ENCODE measurements at places on chromosomes 5 and 9.

DNA sequence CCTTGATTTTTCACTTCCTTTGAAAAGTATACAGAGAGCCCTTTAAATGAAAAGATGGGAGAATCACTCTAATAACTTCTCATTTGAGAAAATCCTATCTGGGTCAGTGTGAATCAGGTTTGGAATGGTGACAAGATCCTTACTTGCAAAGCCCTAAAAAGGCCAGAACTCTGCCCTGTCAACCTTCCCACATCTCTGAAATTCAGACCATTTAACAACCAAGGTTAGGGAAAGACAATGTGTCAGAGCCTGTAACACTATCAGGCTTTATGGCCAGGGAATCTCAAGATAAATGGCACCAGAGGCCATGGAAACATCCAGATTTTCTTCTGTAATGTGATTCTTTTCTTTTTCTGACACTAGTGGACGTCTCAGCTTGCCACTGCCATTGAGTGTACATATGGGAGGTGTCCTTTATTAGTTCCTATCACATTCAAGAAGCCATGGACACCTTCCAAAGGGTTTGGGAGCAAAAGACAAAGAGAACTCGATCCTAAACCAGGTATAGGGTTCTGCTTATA, 165.7 kb upstream of the GPR151 start:
- no peak for DNase-seq

DNA sequence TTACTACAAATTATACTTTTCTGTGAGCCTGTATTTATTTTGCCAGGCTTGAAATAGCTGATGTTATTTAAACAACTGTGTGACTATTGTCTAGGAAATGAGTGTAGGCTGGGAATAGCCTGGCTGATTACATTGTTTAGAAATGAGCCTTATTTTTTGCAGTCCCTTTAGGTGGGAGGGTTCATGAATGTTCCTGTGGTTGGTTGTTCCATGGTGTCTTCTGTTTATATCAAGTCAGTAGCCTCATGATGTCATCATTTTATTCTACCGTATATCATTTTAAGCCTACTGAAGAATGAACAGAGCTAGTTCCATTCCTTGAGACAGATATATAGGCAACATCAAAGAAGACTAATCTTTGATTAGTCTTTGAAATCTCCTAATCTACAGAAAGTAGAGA, 53.1 kb downstream of the MAP1B start:
- DNase-seq, result no peak

DNA sequence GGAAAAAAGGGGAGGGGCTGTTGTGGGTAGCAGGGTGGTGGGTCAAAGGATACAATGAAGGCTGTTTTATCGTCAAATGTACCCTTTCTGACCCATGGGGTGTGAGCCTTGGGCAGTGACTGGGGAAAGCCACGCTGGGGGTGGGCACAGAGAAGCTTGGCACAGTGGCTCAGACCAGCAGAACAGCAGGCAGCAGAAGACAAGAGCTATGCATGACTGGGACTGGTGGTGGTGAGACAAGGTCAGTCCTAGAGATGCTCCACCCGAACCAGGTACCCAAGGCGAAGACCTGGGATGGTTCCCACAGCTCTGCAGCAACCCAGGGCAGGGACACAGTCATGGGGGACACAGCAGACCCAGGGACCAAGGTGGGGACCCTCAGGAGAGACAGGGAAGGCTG, 38.3 kb downstream of the BICD2 start:
- no peak for DNase-seq

DNA sequence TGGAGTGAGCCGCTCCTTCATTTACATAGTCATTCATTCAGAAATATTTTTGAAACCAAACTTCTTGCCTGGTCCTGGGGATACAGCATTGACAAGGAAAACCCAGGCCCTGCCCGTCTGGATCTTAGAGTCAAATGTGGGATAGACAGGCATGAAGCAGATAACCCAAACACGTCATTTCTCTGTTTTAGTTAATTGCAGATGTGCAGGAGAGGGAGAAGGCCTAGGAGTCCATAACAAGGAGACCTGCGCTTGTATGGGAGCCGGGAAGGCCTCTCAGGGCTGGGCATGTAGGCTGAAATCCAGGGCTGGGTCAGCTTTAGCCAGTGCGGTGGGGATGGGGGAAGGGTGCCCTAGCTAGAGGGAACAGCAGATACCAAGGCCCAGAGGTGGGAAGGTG, 43.3 kb downstream of the PRRX2 start:
- no peak for DNase-seq

GRCh38 chr5:21809611-21810010, 1043.5 kb downstream of the CDH12 start:
- no peak for DNase-seq
